CD4-positive, alpha-beta T cell treated with Interleukin-1 beta for 1 hour (primary cell): ENCODE measurements at places on chromosomes 4 and X.

DNA sequence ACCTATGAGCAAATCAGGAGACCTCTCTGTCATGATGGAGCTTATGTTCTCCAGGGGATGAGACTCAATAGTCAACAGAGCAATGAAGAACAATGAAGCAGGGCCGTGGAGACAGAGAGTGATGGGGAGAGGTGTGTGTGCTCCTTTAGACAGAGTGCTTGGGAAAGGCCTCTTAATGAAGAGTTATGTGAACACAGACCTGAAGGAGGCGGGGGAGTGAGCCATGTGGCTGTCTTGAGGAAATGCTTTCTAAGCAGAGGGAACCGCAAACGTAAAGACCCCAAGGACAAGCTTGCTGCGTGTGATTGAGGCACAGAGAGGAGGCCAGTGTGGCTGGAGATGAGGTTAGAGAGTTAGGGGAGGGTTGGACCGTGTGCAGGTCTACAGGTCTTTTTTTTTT, 53.1 kb downstream of the CHRNA9 start:
- DNase-seq: no peak

DNA sequence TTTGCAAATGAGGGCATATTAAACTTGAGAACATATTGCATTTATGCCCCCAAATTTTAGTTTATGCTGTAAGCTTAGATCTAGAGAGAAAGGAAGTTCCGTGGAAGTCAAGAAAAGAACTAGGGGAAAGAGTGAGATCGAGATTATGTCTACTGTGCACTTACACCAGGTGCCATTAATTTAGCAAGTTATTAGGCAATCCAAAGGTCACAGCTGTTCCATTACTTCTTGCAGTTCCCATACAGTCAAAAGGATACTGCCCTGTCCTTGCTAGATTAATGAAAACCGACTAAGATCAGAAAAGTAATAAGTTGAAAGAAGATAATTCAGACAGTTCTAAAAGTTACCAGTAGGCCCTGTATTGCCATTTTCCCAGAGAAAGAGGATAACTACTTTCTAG, 49.3 kb upstream of the SLC7A11 start:
- DNase-seq: no peak

DNA sequence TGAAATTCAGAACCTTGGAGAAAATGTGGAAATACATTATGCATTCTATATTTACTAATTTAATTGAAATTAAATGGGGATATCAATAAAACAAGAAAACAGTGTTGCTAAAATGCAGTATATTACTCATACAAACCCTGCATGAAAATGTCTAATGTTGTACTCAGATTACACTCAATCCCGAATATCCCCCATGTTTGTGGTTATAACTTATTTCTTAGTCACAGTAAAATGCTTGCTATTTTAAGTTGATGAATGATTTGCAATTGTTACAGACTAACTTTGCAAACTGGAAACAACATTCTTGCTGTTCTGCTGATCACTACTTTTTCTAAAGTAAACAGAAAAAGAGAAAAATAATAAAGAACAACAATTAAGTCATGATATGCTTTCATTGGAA, 33.1 kb upstream of the ANXA10 start:
- DNase-seq: no peak

DNA sequence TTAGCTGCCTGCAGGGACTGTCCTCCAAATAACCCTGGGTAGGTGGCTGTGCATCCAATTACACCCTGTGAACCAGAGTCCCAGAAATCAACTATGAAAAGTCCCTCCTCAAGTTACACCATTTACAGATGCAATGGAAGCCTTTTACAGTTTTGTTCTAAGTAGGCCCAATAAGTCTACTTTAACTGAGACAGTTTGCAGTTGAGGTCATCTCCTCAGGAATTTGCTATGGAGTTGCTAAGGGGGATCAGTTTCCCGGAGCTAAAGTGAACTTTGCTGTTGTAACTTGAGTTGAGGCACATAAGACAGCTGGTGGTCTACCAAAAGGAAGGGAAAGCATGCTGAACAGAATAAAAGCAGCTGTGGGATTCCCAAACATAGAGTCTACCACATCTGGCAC, 121.6 kb upstream of the STK26 start:
- no peak for DNase-seq

DNA sequence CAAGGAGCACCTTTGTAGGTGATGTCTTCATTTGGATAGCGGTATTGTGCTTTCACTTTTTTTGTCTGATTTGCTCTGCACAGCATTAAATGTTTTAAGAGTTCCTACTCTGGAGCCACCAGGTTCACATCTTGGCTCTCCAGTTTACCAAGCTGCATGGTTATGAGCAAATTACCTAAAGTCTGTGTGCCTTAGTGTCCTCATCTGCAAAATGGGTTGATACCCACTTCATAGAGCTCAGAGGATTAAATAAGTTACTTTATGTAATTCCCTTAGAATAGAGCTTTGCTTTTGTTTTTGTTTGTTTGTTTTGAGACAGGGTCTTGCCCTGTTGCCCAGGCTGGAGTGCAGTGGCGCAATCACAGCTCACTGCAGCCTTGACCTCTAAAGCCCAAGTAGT, 58.2 kb downstream of the UBE2K start:
- no peak for DNase-seq

DNA sequence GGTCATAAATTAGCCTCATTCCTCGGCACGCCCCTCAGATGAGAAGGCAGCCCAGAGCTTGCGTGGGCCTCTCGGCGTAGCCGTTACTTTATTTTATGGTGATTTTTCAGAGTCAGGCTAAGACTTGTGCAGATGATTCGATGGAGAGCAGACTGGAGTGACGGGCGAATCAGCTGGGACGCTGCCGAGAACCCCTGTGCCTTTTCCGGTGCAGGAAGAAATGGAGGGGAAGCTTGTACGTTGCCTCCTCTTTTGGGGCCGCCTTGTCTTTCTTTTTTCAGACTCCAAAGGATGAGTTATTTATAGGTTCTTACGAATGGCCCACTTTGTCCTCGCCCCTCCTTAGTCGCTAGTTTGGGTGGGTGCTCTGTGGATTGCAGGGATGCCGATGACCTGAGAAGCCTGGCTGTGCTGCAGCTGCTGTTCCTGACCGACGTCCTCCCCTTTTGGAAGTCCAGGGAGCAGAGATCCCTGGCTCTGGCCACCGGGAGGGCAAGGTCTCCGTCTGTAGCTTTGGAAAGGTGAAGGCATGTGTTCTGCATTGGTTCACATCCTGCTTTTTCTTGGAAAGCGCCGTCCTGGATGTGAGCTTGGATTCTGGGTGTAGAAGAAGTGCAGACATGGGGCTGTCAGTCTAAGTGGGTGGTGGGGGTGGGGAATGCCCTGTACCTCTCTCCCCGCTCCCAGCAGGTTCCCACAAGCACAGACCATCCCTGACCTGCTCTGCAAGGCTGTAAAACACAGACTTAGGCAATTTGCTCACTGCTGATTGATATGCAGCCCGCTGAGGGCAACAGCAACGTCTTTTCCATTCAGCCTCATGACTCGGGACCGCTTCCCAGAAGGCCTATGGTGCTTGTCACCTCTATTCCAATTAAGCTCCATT, 9.3 kb downstream of the SORCS2 start:
- DNase-seq: no peak
